WTC11 (cell line): ENCODE measurements at places on chromosomes 7 and 10. TPM values are rescaled to one million over a fixed set of nuclear protein-coding genes. Genes with fewer than 3 reads are reported as not detected.

DNA sequence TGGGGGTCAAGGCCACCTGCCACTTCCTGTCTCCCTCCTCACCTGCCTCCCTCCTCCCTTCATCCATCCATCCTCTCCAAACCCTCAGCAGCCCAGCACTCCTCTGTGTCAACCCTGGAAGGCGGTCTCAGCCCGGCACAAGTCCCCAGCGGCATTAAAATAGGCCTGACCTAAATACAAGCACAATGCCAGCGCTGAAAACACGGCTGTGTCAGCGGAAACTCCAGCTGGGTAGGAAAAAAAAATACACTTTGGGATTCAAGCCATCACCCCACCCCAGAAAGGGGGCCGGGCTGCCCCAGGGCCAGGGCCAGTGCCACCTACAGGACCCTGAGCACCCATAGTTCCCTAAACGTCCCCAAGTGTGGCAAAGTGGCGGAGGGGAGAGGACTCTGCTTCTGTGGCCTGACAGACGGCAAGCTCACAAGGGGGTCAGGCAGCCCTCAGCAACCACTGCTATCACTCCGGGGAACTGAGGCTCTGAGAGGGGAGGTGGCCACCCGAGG is 22.7 kb upstream of the GTF2IRD1 start:
- no peaks in the 10 kb centered on the region for H3K36me3 ChIP-seq
- H3K4me1 ChIP-seq = peaks cover 23% of the 10 kb centered on the region
- no peaks in the 10 kb centered on the region for H3K27me3 ChIP-seq
- DNase-seq = no peak
- no peak overlapping the region for H3K4me3 ChIP-seq

NHLRC2 gene
- 37.9 to 40.7 TPM (median 38.4 TPM) in 3 replicates for total RNA-seq

OR6V1 gene
- total RNA-seq = not detected in 3 replicates

FAM25A gene
- not detected in 3 replicates for total RNA-seq
